ENCODE measurements at places on chromosomes 12 and 14.

DNA sequence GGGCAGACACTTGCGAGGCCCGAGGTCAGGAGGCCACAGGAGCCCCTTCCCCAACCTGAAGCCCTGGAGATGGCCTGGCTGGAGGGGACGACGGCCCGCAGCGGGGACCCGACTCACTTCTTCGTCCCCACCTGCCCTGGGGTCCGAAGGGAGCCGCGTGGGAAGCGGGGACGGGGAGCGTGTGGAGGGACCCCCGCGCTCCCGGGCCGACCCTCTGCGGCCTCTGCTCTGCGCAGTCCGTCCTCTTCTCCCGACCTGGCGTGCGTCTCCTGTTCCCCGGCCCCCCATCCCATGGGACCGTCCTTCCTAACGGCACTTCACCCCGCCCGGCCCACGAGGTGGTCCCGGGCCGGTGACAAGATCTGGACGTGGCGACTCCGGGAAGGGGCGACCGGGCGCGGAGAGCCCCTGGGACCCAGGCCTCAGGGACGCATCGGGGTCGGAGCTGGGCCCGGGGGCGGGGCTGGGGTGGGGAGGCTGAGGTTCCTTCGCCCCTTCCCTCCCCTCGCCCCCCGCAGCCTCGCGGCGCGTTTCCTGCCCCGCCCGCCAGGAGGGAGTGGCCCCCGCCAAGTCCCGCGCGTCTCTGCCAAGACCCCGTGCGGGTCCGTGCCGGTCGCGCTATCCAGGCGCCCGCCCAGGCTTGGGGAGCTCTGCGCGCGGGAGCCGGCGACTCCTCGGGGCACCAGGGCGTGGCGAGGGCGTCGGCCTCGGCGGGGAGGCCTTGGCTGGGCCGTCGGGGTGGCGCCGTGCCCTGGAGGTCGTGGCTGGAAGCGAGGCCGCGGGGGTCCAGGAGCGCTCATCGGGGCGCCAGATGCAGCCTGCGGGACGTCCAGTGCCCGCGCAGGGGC is 97.1 kb downstream of the TNFAIP2 start:
- no peak for DNase-seq

- no peak for DNase-seq
Observed at GRCh38 chr14:87629788-87630187, 363.2 kb downstream of the GALC start.

DNA sequence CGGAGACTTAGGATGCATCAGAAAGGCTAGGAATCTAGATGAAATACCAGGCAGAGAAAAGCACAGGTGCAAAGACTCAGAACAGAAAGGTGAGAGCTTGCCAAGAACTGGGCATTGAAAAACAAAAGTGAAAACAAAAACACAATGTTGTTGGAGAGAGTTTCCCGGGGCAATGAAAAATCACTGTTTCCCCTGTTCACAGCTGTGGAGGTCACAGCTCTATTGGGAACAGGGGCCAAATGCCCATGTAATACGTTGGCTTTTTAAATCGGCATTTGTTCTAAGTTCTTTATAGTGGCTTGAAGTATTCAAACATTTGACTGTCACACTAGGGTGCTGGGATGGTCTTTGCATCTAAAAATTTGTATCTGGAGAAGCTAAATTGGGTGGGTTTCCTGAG is 108.3 kb downstream of the SLC15A4 start:
- DNase-seq, result no peak

GRCh38 chr12:109589240-109589590 is 15.6 kb downstream of the MVK start:
- DNase-seq, result no peak

GRCh38 chr12:33277376-33277775 is 162.2 kb downstream of the SYT10 start:
- no peak for DNase-seq

DNA sequence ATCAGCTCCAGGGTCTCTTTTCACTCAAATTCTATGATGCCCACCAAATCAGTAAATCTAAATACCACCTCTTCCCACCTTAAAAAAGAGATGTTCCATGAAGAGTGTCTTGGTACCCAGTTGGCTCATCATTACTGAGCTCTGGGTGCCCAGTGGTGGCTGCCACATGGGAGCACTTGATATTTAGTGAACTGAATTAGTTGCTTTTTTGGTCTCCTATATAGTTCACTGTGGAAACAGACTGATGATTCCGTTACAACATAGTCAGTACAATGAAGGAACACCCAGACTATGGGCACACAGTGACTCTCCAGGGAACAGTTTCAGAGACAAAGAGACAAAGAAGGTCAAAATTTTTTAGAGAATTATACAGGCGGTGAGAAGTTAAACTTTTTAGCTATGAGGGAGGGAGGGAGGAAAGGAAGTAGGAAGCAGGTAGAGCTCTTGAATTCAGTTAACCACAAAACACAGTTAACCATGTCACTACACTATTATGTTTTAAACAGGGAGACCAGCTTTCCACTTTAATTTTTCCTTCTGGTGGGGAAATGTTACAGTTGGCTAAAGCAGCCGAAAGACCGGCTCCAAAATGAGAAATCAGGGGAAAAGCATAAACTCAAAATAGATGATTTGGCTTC is 14.6 kb upstream of the YY1 start:
- no peak for DNase-seq

DNA sequence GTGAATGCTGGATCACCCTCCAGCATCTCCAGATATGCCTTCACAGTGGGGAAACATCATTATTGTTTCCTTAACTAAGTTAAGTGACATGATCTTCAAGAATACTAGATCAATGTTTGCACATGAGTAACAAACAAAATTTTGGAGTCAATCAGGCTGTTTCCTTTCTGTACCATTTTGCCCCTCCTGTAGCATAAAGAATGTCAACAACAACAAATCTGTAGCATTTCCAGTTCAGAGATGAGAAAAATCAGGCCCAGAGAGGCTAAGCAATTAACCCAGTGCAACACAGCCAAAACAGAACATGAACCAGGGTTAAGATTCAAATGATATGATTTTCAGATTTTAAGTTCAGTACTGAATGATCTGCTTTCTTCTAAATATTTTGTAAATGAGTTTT is 31.7 kb downstream of the SRRM4 start:
- no peak for DNase-seq

GRCh38 chr12:122988036-122988435 is 7.6 kb downstream of the ARL6IP4 start:
- no peak for DNase-seq

DNA sequence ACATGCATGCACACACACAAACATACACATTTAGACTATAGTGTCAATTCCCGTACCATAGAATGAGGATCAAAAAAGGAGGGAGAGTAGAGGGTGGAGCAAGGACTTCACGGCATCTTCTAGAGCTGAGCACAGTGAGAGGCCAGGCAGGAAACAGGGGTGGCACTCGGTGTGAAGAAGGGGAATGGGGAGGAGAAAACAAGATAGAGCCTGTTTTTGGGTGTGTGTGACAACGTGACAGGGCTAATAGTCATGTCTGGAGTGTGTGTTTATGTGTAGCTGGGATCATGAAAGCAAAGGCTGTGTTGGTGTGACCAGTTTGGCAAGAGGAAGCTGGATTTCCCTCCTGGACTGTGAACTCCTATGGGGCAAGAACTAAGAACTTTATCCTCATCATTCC is 9.9 kb upstream of the ACVR1B start:
- DNase-seq, result no peak

DNA sequence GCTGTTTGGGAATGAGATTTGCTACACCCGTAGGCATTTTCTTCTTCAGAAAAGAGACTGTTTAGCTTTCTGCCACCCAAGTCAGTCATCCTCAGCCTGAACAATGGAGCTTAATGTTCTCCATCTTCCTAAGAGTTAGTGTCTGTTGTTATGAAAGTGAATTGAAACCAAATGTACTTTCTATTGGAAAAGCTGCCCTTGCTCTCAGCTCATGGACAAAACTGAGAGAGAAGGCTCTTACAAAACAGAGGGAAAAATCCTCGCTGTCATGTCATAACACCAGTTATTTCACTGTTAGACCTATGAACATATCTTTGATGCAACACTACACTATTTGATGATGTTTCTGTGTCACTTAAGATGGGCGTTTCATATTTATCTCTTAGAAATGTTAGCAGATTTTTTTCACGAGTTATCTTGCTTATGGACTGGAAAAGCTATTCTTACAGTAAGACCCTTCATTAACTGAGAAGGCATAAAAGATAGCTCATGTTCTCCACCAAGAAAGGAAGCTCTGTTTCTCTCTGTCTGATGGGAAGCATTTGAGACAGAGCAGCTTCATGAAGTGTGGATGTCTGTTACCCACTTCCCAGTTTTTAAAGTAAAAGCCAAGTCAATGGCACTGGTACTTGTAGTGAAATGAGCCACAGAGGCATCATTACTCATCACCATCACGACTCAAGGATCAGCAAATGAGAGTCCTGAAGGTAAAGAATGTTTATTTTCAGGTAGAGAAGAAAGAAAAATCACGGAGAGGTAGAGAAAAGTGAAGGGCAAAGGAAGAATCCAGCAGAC is 483.9 kb downstream of the ZFP36L1 start:
- DNase-seq, result no peak

- no peak for DNase-seq
Observed at GRCh38 chr14:60183741-60184140, 18.5 kb upstream of the DHRS7 start.

- DNase-seq, result no peak
Observed at GRCh38 chr12:94195483-94195882, 47.1 kb downstream of the PLXNC1 start.

DNA sequence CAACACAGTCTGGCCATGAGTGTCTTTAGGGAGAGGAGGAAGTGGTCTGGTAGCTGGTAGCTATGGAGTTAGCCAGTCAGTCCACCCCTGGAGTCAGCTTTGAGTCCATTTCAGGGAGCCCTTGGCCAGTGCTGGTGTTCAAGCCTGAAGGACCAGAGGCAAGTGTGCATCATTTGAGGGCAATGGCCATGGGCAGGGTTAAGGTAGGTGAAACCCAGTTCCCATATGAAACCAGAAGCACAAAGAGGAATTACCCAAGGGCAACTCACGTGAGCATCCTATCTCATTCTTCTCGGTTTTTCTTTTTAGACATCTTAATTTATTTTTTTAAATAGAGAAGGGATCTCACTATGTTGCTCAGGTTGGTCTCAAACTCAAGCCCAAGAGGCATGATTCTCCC is 61.3 kb upstream of the ACTN1 start:
- DNase-seq, result no peak

GRCh38 chr14:23558346-23559009 is 2.4 kb downstream of the THTPA start:
- DNase-seq, result no peak

GRCh38 chr14:89889626-89890025 is 64.9 kb downstream of the EFCAB11 start:
- DNase-seq, result no peak

GRCh38 chr12:2783936-2784600 is 10.7 kb upstream of the FKBP4 start:
- DNase-seq, result peak; percentile 69

DNA sequence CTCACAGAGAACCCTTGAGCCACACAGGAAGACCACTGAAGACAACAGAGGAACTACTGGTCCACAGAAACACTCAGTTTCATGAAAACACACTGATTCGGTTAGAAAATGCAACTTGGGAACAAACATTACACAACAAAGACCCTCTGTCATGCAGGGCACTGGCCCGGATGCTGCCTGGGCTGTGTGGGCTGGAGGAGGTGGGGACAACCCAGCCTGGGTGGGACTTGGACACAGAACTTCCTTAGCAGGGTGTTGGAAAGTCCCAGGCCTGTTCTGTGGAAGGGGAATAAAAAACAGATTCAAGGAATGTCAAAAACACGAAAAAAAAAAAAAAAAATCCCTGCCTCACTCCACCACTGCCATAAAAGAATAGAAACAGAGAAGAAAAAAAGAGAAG is 181.0 kb downstream of the MON2 start:
- no peak for DNase-seq

DNA sequence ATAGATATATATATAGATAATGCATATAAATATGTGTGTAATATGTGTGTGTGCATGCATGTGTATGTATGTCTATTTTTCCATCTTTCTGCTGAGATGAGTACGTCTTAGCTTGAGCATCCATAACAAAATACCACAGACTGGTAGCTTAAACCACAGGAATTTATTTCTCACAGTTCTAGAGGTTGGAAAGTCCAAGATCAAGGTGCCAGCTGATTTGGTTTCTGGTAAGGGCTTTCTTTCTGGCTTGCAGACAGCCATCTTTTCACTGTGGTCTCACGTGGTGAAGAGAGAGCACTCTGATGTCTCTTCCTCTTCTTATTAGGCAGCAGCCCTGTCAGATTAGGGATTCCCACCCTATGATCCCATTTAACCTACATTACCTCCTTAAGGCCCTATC is 47.3 kb downstream of the ACSM4 start:
- DNase-seq, result no peak

- DNase-seq, result no peak
Observed at GRCh38 chr14:64060199-64060545, 207.4 kb downstream of the SYNE2 start.

DNA sequence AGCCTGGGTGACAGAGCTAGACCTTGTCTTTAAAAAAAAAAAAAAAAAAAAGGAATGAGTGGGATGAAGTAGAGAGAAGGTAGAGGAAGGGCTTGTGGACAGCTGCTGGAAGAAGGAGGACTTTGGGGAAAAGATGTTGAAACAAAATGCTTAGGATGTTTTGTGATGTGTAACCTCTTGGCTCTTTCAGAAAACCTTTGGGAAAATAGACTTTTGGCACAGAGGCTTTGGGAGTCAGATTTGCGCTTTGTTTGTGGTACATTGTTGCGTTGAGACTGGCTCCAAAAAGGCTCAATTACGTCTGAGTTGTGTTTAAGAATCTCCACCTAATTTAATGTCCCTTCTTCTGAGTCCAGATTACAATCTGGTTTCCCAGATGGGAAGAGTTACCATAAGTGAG is 32.9 kb upstream of the SPTLC2 start:
- no peak for DNase-seq

DNA sequence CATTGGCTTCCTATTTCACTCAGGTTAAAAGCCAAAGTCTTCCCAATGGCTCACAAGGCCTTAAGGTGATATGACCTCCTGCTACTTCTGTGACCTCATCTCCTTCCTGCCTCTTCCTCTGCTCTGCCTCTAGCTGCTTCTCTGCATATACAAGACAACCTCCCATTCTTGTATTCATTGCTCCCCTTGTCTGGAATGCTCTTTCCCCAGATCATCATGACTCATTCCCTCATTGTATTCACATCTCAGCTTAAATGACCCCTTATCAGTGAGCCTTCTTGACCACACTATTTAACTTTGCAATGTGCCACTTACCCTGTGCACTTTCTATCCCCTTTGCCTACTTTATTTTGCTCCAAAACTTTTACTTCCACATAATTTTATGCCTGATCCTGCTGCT is 90.2 kb downstream of the PPP1R12A start:
- no peak for DNase-seq

DNA sequence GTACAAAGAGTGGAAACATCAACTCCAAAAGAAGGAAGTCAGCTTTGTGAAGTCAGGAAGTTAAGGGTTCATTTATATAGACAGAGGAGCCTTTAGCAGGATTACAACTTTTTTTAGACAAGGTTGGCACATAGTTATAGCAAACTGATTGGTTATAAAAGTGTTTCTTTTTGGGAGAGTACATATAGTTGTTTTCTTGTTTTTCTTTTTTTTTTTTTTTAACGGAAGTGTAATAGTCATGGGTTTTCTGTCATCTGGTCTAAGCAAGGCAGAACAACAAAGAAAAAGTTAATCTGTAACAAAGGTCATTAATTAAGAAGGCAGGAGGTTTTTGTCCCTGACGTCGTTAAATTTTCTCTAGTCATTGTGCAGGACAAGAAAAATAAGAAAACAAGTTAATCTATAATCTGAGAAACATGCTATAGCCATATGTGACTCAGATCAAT is 13.0 kb upstream of the MFAP5 start:
- no peak for DNase-seq

All from neural crest cell (in vitro differentiated cells).